ENCODE measurements at places on chromosomes 13 and 19.
A peak's percentile ranks its signal among the peaks of the same experiment; 100 is the strongest.

GRCh38 chr13:84400706-84401105 lies 518.4 kb upstream of the SLITRK1 start:
- ATAC-seq, result no peak

DNA sequence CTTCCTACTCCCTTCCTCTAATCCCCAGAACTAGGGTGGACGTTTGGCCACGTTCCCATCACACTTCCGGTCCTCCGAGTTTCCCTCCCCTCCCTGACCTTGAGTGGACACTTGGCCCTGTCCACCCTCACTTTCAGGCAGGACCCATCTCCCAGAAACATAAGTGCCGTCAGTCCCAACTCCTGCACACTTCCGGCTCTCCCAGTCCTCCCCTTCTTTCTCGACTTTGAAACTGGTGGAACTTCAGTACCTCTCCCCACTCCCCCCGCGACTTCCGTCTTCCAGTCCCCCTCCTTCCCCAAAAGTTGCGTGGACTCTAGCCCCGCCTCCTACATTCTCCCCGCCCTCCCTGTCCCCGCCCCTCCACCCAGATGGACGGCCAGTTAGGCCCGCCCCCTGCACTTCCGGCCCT lies 278 bp upstream of the ZNF274 start:
- no peak for ATAC-seq

DNA sequence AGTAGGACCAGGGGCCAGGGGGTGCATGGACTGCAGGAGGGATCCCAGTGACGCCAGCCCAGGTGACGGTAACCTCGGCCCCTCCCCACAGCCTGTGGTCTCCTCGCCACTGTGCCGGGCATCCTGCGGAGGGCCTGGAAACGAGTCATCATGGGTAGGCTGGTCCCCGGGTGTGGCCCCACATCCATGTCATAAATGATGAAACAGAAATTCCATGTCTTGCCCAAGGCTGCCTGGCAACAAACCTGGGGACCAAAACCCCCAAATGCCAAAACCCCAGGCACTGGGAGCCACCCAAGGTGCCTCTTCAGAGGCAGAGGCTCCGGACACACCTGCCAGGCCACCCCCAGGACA lies 20.9 kb downstream of the MAP2K2 start:
- no peak for ATAC-seq

GRCh38 chr13:98293103-98293502 lies 116.0 kb upstream of the RNF113B start:
- ATAC-seq, result no peak

- ATAC-seq, result no peak
Measured at GRCh38 chr13:77786695-77787287, 89.3 kb downstream of the SLAIN1 start.

- ATAC-seq, result no peak
Measured at GRCh38 chr13:113617961-113618360, 33.4 kb downstream of the TFDP1 start.

GRCh38 chr13:114097893-114098688 lies 34.3 kb downstream of the RASA3 start:
- ATAC-seq, result no peak

GRCh38 chr13:71291842-71292146 lies 575.2 kb downstream of the DACH1 start:
- no peak for ATAC-seq

DNA sequence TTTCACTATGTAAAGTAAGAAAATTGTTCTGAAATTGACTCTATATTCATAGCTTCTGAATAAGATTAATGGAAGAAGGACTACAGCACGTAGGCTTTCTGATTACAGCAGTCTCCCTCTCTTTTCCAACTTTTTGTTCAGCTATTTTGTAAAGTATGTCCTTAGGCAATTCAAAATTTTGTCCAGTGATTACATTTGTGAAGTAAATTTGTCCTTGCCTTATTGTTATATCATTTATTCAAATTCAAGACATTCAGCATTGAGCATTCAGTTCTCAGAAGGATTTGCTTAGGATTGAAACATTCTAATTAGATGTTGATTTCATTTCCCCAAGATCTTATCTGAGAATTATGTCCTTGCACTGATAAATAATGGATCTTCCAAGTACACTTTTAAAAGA lies 76.6 kb downstream of the WDFY2 start:
- ATAC-seq, result peak; percentile 76

DNA sequence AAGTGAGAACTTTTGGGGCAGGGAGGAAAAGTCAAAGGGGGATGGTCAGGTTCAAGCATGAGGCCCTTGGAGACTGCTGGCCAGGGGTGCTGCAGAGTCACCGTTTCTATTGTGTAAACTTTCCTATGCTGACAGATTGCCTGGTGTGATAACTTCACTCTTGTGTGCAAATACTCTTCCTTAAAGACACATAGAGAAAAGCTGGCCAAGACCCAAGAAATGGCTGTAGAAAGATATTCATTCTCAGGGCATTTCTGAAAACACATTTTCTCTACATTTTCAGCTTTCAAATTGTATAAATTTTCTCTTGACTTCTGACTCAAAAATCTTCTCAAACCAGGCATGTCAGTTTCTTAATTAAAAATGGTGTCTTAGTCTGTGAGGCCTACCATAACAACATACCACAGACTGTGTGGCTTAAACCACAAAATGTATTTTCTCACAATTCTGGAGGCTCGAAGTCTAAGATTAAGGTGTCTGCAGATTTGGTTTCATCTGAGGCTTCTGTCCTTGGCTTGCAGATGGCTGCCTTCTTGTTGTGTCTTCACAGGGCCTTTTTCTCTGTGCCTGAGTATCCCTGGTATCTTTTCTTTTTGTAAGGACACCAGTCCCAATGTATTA lies 304.5 kb downstream of the KCNRG start:
- no peak for ATAC-seq

DNA sequence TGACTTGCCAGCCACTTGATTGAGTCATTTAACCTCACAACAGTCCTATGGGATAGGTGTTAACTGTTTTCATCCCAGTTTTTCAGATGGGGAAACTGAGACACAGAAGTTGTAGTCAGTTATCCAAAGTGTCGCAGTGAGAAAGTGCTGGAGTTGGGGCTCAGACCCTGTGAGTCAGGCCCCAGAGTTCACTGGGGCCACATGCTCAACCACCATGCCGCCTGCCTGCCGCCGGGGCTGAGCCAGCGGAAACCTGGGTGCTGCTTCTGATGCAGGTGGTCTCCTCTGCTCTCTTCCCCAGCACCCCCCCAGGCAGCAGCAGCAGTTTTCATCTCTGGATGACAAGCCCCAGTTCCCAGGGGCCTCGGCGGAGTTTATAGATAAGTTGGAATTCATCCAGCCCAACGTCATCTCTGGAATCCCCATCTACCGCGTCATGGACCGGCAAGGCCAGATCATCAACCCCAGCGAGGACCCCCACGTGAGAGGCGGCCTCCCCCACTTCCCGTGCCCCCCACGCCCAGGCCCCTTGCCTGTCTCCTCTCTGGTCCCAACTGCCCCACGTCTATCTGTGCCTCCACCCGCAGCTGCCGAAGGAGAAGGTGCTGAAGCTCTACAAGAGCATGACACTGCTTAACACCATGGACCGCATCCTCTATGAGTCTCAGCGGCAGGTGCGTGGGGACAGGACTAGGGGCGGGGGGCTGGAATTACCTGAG lies 12.9 kb downstream of the BCKDHA start:
- ATAC-seq, result no peak

DNA sequence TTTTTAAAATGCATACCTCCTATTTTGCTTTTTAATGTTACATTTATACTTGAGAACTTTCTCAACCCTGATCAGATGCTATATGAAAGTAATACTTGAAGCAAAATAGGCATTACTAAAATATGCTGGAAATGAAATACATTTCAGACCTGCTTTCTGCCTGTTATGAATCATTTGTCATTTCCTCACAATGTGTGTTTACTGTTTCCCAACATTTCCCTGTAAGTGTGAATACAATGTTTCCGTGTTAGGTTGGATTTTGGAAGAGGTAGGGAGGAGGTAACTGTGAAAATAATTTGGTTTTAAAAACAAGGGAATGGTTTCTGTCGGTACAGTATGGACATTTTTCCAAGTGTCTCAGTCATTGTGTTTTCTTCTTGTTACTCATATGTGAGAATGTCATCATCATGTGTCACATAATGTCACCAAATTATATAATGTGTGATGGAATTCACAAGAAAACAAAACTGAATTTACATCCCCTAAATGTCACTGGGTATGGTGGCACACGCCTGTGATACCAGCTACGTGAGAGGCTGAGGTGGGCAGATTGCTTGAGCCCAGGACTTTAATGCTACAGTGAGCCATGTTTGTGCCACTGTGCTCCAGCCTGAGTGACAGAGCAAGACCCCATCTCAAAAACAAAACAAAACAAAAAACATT lies 43.0 kb downstream of the ZAR1L start:
- ATAC-seq, result no peak

DNA sequence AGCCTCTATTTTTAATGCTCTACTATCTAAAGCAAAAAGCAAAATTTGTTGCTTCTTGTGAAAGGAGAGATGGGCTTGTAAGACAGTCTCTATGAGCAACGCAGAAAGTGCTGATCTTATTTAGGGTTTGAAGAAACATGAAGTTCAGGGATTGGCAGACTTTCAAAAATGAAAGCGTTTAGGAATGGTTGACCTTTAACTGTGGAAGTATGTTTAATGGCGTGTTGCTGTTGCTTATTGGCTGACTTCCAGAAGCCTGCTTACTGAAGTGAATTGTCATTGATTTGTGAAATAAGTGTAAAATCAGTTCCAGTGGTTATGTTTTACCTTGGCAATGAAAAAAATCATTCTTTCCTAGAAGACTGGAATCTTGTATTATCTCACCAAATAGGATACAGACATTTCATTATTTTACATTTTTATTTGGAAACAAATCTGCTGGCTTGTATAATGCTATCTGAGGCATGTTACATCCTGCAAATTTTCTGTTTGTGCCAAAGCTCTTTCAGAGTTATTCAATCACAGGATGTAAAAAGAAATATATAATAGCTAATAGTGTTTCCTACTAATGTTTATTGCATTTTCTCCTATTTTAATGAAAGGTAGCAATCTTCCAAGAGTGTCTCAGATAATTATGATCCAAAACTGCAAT lies 221.3 kb upstream of the SLITRK6 start:
- no peak for ATAC-seq

GRCh38 chr19:43148233-43148632 lies 38.1 kb downstream of the PSG5 start:
- no peak for ATAC-seq

- no peak for ATAC-seq
Measured at GRCh38 chr19:46537136-46538097, 41.8 kb upstream of the PNMA8B start.

DNA sequence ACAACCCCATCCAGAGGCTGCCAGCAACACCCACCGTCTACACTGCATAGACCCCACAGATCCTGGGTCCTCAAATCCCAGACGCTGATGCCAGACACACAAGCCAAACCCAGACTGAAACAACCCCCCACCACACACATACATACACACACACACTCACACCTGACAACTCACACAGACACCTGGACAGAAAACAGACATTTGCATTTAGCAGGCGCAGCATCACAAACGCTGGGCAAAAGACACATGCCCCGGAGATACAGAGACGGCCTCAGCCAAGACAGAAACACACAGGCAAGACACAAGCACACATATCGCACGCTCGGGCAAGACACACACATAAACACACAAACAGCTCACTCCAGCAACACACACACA lies 1.3 kb downstream of the BBC3 start:
- ATAC-seq, result no peak

DNA sequence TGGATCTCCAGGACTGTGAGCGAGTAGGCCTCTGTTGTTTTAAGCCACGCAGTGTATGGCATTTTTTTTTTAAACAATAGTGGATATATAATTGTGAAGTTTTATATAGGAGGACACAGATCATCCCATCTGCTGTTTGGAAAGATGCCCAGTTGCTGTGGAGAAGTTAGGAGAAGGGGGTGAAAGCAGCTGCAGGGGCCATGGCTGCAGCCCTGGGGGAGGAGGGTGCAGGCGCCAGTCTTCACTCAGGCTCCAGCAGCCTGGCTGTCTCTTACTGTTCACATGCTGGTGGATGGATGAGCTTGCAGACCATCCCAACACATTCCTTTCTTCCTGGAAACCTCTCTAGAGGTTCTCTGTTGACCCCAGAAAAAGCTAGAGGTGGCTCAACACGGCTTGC lies 242.3 kb downstream of the TEX29 start:
- ATAC-seq, result no peak

- peak; percentile 56 for ATAC-seq
Measured at GRCh38 chr13:96771486-96772367, 222.5 kb downstream of the OXGR1 start.

DNA sequence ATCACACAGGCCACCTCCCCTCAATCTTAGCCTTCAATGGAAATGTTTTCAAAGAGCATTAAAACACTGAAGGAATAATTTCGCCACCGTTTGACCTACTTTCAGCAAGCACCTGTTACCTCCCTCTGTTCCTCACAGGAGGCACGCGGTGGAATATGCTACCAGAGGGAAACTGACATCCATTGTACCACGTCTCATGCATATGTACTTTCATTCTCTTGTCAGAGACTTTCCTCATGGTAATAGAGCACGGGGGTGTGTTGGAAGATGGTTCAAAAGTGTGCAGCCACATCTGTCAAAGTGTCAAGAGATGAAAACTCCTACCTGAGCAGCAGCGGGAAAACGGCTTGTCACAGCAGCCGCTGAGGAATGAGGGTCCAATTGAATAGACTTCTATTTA lies 143.4 kb downstream of the NALCN start:
- ATAC-seq, result no peak

GRCh38 chr19:39335168-39335548 lies 685 bp downstream of the GMFG start:
- ATAC-seq, result no peak

- ATAC-seq, result no peak
Measured at GRCh38 chr19:48239120-48239519, 16.6 kb downstream of the CARD8 start.
